NCI-H2107 (cell line): ENCODE measurements at places on chromosomes 16 and 17.

- DNase-seq: no peak
Measured at GRCh38 chr17:80649672-80650330, 105.2 kb downstream of the RPTOR start.

GRCh38 chr17:1434150-1434549 is 21.9 kb downstream of the CRK start:
- no peak for DNase-seq

DNA sequence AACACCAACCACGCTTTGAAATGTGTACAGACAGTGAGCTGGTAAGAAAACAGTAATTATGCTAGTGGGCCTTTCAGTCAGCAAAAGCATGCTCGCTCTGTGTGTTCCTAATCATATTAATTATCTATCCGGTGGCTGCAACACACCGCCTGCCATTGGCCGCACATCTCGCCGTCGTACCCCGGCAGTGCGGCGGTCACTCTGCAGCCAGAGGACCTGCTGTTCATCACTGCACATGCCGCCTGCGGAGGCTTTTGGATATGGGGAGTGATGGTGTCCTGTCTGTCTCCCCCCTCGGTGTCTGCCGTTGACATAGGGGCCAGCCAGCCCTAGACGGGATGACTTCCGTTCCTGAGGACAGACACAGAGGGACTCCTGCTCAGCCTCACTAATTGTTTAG is 68.5 kb downstream of the RPA1 start:
- DNase-seq: no peak

GRCh38 chr17:79803421-79803996 is 6.6 kb upstream of the CBX8 start:
- DNase-seq: no peak

GRCh38 chr17:420479-421175 is 68.0 kb upstream of the RPH3AL start:
- DNase-seq: no peak

- DNase-seq: no peak
Measured at GRCh38 chr17:21573961-21574610, 118.2 kb upstream of the KCNJ18 start.

DNA sequence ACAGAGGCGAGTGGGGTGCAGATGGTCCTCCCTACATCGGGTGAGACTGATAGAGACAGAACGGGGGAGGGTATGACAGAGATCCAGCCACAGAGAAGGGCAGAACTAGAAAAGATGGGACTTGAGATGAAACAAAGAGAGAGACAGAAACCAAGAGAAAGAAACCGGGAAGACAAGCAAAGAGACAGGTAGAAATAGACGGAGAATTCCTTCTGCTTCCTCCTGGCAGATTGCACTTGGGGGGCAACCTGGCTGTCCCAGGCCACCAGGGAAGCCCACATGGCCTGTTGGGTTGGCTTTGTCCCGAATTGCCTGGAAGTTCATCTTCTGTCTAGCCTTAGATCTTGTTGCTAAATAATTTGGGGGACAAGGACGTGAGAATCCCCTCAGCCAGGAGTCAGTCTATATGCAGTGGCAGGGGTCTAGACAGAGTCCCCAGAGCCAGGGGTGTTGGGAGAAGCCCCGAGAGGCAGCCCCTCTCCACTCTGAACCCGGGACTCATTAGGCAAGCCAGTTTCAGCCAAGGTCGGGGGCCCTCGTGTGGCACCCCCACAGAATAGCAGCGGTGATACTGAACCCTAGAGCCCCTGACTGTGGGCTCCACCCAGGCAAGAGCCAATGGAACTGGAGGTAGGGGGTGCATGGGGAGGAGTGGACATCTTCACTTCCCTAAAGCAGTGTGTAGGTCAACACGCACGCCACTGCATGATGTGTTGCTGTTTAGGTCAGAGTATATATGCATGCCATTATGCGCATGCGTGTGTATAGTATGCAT is 627 bp upstream of the TSPOAP1 start:
- DNase-seq: no peak

GRCh38 chr16:13968835-13969234 is 48.9 kb downstream of the ERCC4 start:
- no peak for DNase-seq

DNA sequence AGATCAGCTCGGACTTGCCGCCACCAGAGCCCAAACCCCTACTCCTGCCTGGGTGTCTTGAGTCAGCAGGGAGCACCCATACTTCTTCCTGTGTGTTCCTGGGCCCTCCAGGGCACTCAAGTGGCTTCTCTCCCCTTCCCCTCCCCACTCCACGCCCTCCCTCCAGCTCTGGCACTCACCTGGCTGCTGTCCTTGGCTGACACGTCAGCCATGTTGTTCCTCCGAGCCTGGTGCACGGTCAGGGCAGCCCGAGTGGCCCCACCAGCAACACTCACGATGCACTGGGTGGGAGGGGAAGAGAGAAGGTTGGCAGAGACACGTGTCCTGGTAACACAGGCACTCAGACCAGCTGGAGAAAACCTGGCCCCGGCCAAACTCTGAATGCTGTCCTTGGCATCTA is 11.5 kb downstream of the RUSF1 start:
- DNase-seq: no peak

- DNase-seq: peak; percentile 42
Measured at GRCh38 chr17:68381076-68381900, 76.0 kb downstream of the WIPI1 start.

GRCh38 chr17:80982426-80982974 is 9.1 kb upstream of the CHMP6 start:
- no peak for DNase-seq

- no peak for DNase-seq
Measured at GRCh38 chr17:83193336-83194185, 114.2 kb downstream of the METRNL start.

DNA sequence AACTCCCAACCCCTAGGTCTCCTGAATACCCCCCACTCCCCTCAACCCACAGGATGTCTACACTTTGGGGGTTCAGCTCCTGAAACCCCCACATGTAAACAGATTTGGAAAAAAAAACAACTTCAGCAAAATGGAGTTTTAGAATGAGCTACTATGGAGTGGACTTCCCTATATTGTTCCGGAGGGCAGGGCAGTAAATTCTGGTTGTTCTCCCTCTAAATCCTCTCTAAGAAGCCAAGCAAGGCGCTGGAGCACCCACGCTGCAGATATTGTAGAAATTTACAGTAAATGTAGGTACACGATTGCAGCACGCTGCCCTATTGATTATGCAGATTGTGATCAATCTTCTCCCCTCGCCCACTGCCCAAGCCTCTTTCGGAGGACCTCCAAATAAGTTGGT is 8.5 kb upstream of the ZFHX3 start:
- no peak for DNase-seq

GRCh38 chr17:6393351-6393952 is 41.5 kb downstream of the AIPL1 start:
- no peak for DNase-seq

GRCh38 chr16:57126411-57126810 is 34.0 kb downstream of the CPNE2 start:
- no peak for DNase-seq

GRCh38 chr17:4537451-4538235 is 17.5 kb downstream of the MYBBP1A start:
- no peak for DNase-seq

DNA sequence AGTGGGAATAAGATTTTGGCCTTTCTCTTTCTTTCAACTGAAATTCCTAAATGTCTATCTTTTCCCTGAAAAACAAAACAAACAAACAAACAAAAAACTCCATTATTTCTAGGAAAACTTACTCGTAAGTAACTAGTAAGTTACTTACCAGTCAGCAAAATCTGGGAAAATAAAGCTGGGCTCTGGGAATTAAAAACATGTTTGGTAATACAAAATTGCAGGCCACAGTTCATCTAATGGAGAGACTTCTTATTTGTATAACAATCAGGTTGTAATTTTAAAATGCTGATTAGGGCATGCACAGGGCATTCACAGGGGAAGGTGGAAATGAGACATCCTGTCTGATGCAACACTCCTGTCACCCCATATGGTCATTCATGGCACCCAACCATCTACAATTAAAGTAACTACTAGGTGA is 3.8 kb upstream of the WIPI1 start:
- DNase-seq: no peak

GRCh38 chr16:78504401-78504851 is 405.0 kb downstream of the WWOX start:
- DNase-seq: no peak

GRCh38 chr17:37440424-37440823 is 33.7 kb downstream of the TADA2A start:
- no peak for DNase-seq

DNA sequence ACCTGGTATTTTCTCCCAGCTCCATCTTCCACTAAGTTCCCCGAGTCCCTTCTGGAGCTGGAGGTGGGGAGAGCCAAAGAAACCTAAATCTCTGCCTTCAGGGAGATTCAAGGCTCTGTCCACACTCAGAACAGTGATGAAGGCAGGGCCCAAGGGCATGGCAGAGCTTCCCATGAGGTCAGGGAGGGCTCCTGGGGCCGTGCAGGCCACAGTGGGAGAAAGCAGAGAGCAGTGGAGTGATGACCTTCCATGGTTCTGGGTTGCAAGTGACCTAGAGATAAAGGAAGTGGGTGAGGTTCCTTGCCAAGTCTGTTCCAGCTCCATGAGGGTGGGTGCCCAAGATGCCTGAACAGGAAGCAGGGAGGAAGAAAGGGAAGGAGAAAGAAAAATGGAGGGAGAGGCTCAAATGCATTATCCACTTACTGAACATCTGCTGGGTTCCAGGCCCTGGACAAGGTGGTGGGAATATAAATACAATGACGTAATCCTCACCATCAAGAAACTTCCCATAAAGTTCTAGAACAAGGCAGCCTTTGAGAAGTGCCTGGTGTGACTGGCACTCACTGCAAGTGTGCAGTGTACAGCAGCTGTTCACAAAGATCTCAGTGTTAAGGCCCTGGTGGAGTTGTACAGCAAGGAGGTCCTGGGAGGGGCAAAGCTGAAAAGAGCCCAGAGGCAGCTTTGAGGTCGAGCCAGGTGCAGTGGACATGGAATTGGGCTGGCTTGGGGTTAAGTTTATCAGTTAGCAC is 13.3 kb downstream of the TBKBP1 start:
- no peak for DNase-seq

GRCh38 chr17:82943339-82943738 is 103.5 kb upstream of the ZNF750 start:
- no peak for DNase-seq

GRCh38 chr17:56521414-56522141 is 71.9 kb upstream of the NOG start:
- DNase-seq: no peak

DNA sequence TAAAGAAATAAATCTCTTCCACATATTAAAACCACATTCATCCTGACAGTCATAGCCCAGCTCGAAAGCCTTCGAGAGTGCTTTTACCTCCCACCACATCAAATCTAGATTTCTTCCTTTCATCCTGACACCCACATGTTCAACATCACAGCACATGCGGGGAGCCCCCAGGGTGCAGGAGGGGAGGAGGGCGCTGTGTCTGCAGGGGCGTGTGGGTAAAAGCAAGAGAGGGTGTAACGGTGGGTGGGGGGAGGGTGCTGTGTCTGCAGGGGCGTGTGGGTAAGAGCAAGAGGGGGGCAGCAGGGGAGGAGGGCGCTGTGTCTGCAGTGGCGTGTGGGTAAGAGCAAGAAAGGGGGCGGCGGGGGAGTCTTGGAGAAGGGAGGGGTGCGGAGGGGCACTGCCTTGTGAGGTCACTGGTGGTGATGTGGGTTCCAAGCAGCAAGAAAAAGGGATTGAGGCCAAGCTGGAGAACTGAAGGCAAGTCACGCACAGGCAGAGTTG is 34.7 kb downstream of the ADCY9 start:
- no peak for DNase-seq

DNA sequence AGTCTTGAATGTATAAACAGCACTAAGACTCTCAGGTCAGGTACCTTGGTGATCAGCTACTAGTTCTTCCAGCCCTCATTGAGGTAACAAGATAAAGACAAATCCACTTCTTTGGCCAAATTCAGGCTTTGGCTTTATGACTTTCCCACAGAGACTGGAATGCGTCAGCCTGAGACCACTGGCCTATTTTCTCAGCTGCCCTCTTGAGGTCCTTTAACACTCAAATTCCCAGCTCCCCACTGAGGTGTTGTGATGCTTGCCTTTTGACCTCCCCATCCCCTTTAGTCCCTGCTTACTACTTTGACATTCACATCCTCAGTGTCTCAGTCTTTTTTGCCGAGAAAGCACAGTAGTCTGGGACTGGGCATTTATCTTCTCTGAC is 10.6 kb downstream of the TNFAIP1 start:
- DNase-seq: no peak

- peak; percentile 42 for DNase-seq
Measured at GRCh38 chr16:1105888-1106620, 10.0 kb upstream of the C1QTNF8 start.

DNA sequence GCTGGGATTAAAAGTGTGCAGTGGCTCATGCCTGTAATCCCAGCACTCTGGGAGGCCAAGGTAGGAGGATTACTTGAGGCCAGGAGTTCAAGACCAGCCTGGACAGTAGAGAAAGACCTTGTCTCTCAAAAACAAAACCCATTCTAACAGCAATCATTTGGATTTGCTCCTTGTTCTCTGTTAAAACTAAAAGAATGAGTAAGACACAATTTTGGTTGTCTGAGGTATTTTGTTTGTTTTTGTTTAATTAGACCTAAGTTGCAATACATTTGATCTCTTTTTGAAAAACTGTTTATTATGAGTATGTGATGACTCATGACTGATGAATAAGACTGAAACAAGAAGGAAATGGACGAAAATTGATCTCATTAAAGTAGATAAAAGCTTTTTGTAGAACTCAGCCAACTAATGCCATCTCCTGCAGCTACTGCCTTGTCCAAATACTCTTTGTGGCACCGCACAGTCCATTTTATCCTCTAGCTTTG is 29.0 kb downstream of the GLG1 start:
- DNase-seq: no peak

DNA sequence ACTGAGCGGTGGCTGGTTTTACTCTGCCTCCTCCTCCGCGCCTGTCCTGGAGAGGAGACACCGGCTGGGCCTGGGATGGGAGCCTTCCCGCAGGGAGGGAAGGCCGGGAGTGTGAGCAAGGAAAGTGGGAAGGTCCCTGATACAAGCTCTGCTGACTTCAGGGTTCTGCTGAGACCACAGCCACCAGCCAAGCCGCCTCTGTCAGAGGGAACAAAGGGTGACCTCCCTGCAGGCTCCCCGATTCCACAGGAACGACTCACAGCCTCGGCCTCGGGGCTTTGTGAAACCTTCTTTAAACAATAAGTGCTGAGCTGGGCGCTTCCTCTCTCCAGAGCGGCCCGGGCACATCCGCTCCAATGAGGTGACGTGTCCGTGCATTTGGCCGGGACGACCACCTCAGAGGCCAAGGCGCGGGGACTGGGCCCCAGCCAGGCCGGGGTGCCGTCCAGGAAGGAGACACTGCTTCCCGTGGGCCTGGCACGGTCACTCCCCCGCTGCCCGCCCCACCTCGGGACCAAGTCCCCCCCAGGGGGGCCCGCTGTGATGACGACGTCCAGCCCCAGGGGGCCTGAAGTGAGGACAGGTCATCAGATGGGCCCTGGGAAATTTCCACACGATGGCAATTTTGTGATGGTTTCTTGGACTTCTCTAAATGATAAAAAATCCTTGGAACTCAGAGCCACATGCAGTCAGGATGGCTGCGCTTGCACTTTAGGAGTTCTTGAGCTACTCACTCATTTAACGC is 11.8 kb upstream of the CIBAR2 start:
- no peak for DNase-seq
